Lower leg skin (tissue), 4 donors: ENCODE measurements at places on chromosomes 12 and 14. TPM values are rescaled to one million over a fixed set of nuclear protein-coding genes. Genes with fewer than 3 reads are reported as not detected.

The PLA2G1B gene
- total RNA-seq: not detected

The SLC17A8 gene
- total RNA-seq: not detected

The STXBP6 gene
- total RNA-seq: 24.6 TPM

The IFNG-AS1 gene
- not detected for total RNA-seq

The ZFHX2 gene
- total RNA-seq: 0.49 TPM

The B4GALNT3 gene
- 35.8 TPM for total RNA-seq

The CDKN3 gene
- total RNA-seq: 2.2 TPM

The LRFN5 gene
- total RNA-seq: 0.17 TPM

- no peak for DNase-seq
Observed at GRCh38 chr12:123690191-123690840, 19.4 kb downstream of the TCTN2 start.

- no peak for DNase-seq
Observed at GRCh38 chr12:132781938-132782337, 20.3 kb upstream of the ANKLE2 start.

DNA sequence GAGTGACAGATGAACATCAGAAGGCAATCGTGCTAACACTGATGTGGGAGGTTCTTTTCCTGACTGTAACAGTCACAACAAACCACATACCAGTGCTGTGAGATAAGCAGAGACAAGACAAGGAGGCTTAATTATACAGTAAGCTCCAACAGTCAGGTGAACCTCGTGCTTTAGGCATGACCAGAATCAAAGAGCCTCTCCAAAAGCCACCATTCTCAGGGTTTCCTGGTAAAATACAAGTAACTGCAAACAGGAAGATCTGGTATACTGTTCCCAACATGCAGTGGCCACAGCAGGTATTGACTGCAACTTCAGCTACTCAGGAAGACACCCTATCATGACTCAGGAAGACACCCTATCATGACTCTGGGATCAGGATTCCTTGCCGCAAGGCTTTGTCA, 47.3 kb upstream of the GTF2A1 start:
- no peak for DNase-seq

DNA sequence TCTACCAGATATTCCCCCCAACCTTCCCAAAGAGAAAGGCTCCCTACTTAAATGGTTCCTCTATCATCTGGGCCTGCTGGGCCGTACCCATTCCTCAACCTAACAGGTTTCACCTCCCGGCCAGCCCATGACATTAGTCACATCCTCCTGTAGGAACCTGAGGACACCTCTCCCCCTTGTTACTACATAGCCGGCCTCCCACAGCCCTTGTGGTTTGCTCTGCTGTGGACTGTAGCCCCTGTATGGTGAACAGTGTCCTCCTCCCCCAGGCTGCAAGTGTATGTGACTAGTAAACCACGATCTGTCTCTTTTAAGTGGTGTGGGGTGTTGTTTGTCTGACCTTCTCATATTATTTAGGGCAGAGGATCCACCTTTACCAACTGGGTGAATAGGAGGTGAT, 371.7 kb downstream of the RGS6 start:
- no peak for DNase-seq

DNA sequence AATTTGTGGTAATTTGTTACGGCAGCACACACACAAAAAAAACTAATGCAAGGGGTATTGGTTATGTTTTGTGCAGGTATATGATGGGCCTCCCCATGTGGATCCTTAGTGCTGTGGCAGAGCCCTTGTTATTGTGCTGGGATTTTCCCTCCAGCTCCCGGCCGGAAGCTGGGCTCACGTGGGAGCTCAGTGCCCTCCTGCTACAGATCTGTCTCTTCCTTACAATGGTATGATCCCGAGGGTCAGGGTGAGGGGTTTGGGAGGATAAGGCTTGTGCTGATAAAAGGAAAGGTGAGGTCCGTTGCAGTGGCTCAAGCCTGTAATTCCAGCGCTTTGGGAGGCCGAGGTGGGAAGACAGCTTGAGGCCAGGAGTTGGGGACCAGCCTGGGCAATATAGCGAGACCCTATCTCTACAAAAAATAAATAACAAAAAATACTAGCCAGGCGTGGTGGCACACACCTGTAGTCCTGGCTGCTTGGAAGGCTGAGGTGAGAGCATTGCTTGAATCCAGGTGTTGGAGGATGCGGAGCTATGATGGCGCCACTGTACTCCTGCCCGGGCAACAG, 861 bp upstream of the SLC48A1 start:
- no peak for DNase-seq

DNA sequence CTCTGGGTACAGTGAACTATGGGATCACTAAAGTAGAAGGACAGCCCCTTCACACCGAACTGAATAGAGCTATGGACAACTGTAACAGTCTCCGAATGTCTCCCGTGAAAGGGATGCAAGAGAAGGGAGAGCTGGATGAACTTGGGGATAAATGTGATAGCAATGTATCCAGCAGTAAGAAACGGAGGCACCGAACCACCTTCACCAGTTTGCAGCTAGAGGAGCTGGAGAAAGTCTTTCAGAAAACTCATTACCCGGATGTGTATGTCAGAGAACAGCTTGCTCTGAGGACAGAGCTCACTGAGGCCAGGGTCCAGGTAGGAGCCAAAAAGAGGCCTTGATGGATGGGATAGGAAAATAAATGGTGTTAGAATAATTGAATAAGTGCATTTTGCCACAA, 3.5 kb downstream of the ALX1 start:
- DNase-seq: no peak

GRCh38 chr12:3076730-3077571, at the start of gene TSPAN9:
TSPAN9 (plus strand) TSS chr12:3077379; CDS start chr12:3201194, 123,815 bp downstream.
- peak; percentile 94 for DNase-seq

GRCh38 chr12:96237035-96237434, 42.9 kb downstream of the ELK3 start:
- no peak for DNase-seq

- no peak for DNase-seq
Observed at GRCh38 chr12:4579305-4580102, 17.5 kb downstream of the DYRK4 start.

- DNase-seq: no peak
Observed at GRCh38 chr12:30925607-30926242, 823 bp upstream of the TSPAN11 start.

DNA sequence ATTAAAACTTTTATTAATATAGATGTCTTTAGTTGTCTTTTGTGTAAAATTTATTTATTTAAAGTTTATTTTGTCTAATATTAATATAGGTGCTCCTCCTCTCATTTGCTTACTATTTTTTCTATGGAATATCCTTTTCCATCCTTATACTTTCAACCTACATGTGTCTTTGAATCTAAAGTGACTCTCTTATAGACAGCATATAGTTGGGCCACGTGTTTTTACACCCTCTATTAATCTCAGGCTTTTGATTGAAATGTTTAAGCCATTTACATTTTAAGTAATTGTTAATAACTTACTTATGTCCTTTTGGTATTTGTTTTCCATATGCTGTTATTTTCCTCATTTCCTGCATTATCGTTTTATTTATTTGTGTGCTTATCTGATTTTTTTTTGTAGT, 74.4 kb upstream of the LRFN5 start:
- no peak for DNase-seq

- no peak for DNase-seq
Observed at GRCh38 chr14:66074537-66074936, 411.6 kb upstream of the CCDC196 start.

DNA sequence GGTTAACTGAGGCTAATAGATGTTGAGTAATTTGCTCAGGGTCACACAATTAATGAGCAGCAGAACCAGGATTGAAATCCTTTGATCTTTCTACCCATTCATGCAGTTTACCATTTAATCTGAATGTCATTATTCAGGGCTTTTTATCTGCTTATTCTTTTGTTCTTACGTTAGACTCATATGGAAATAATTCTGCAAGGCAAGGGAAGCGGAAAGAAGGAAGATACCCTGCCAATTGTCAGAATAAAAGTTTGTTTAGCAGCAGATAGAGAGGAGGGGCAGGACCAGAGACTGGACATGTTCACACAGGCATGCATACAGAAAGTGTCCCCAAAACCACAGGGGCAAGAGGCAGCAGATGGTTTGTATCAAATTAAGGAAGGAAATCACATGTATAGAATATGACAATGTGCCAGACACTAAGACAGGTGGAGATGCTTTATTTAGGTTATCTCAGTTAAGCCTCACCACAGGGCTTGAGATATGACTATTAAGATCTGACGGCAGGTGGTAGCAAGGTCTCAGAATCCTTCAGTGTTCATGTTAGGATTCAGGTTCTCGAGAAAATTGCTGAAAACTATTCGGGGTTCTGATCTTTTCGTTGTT, 29.8 kb downstream of the BRMS1L start:
- DNase-seq: no peak
